Frontal cortex (tissue), 4 donors: ENCODE measurements at places on chromosomes 2 and 18. TPM values are rescaled to one million over a fixed set of nuclear protein-coding genes. Genes with fewer than 3 reads are reported as not detected.

GRCh38 chr2:217827430-217828201, 175.2 kb downstream of the TNS1 start:
- DNase-seq, result no peak

The SERPINB10 gene
- total RNA-seq, result 0.41 TPM

GRCh38 chr2:188526701-188527100, 235.0 kb downstream of the GULP1 start:
- no peak for DNase-seq

- DNase-seq, result no peak
These were observed 209.1 kb downstream of the TNS1 start for GRCh38 chr2:217793566-217794132.

GRCh38 chr2:138621139-138621538, 119.6 kb downstream of the SPOPL start:
- no peak for DNase-seq

The TRIM43 gene
- not detected for total RNA-seq

DNA sequence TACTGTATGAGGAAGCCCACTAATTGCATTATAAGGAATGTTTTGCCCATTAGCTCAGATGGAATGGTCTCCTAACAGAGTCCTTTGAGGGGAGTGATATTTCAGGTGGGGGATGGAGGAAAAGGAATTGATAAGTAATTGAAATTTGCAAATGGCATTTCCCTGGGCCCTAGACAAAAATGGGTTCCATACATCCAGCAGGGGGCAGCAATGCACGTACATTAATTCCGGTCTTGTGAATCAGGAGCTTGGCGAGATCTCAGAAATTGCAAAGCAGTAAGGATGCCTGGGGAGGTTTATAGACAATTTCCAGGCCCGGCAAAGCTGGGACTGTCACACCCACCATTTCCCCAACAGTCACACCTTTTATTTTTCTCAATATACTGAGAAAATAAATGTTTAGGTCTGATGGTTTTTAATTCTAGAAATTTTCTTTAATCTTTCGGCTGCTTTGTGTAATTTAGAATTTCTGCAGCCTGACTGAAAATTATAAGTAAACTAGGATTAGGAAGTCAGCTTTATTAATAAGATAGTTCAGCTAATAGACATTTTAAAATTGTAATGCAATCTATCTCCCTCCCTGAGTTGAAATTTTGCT, 122.8 kb downstream of the LYPD1 start:
- DNase-seq, result peak; percentile 31

The MC5R gene
- total RNA-seq, result 2.9 TPM
